Amniotic epithelial cell (primary cell): ENCODE measurements at places on chromosomes 6 and 20.

GRCh38 chr20:50368813-50369224 lies 141.4 kb upstream of the PTPN1 start:
- peak; percentile 69 for DNase-seq

DNA sequence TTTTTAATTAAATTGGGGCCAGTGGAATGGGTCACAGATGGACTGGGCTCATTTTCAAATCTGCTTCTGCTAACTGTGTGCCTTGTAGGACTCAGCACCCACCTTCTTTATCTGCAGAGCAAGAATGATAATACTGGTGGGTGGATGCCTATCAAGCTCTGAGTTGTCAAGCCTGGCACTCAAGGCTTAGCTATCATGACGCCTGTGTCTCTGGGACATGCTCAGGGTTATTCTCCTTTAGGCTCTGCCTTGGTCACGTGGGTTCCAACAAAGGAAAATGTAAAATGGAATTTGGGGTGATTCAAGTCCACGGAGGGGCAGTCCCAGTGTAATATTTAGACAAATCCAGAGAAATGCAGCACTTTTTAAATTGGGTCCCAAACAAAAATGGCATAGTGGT lies 202.3 kb downstream of the TSHZ2 start:
- no peak for DNase-seq

DNA sequence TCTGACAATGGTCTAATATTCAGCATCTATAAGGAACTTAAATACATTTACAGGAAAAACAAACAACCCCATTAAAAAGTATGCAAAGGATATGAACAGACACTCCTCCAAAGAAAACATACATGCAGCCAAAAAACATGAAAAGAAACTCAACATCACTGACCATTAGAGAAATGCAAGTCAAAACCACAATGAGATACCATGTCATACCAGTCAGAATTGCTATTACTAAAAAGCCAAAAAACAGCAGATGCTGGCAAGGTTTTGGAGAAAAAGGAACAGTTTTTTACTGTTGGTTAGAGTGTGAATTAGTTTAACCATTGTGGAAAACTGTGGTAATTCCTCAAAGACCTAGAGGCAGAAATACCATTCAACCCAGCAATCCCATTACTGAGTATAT lies 339.0 kb upstream of the ADGRB3 start:
- peak; percentile 1 for DNase-seq

- no peak for DNase-seq
Observed at GRCh38 chr20:9506964-9507369, 7.4 kb upstream of the LAMP5 start.

- no peak for DNase-seq
Observed at GRCh38 chr20:23019403-23019802, 15.7 kb upstream of the SSTR4 start.

- no peak for DNase-seq
Observed at GRCh38 chr6:165098165-165098564, 211.2 kb downstream of the C6orf118 start.

GRCh38 chr20:56788041-56788670 lies 159.1 kb downstream of the TFAP2C start:
- peak; percentile 98 for DNase-seq

DNA sequence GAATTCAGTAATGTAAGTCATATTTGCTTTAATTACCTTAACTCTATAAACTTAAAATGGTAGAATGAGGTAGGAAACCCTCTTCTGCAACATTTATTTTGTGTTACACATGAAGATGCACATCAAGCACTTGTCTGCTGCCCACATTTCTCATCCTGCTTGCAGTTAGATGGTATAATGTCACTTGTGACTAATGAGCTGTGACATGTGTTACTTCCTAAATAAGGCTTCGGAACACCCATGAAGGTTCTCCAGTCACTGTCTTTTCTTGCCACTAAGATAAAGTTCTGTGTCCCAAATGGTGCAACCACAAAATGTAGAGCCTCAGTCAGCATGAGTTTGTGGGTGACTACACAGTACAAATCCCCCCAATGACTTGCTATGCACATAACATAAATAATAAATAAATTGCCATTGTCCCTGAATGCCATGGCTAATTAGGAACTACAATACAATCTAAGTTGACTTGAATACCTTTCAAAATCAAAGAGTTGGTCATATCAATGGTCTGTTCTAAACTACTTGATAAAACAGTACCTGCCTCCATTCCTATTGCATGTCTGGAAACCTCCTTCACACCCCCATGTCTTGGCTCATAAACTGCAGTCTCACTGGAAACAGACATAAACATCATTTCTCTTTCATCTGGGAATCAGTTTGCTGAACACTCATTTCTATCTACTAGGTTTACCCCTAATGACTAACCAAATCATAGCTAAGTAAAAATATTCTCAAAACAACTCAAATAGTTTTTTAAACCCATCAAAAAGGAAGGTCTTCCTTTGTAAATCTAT lies 157.2 kb downstream of the PTPRK start:
- peak; percentile 43 for DNase-seq

- DNase-seq: peak; percentile 84
Observed at GRCh38 chr20:38275815-38276550, 15.4 kb upstream of the KIAA1755 start.

GRCh38 chr6:25174678-25175077 lies 104.5 kb upstream of the CARMIL1 start:
- DNase-seq: no peak

DNA sequence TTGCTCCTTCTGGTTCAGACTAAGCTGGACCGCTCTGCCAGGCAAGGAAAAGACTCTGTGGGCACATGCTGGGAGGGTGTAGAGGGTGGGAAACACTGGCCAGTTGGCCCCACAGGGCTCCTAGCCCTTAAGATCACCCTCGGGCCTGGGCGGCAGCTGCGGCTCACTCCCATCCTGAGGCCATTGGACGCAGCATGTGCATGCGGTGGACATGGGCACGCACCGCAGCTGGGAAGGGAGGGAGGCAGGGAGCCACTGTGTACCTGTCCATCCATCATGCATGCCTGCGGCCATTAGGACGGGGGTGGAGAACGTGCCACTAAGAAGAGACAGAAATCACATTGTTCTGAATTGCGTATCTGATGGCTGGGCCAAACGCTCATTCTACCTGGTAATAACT lies 140.1 kb upstream of the THBS2 start:
- DNase-seq: no peak

DNA sequence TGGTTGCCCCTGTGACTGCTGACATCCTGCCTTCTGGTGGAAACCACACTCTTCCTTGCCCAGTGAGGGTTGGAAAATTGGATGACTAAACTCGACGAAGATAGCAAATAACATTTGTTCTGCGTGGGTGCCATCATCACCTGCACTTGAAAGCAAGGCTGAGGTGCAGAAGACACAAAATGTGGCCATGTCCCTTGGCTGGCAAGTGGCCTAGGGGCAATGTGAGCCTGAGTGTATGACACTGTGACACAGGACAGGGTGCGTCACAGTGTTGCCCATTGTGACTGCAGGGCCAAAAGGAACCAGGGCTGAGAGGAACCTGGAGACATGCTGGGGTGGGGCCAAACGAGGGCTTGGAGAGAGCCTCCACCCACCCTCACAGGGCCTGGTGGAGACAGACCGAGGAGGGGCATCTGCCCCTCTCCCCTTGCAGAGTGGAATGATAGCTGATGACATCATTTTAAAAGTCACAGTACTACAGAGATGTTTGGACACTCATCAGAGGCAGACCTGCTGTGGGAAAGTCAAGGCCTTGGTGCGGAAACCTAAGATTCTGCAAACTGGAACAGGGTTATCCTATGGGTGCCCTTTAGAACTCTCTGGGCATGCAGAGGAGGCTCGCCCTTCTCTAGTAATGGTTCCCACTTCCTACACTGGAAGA lies 12.8 kb upstream of the HLA-F start:
- DNase-seq: no peak

GRCh38 chr20:59232618-59233017 lies 67.8 kb upstream of the EDN3 start:
- no peak for DNase-seq

- DNase-seq: no peak
Observed at GRCh38 chr6:40355532-40355931, 231.6 kb downstream of the LRFN2 start.

GRCh38 chr6:154615483-154616025 lies 105.1 kb upstream of the CNKSR3 start:
- DNase-seq: peak; percentile 89

DNA sequence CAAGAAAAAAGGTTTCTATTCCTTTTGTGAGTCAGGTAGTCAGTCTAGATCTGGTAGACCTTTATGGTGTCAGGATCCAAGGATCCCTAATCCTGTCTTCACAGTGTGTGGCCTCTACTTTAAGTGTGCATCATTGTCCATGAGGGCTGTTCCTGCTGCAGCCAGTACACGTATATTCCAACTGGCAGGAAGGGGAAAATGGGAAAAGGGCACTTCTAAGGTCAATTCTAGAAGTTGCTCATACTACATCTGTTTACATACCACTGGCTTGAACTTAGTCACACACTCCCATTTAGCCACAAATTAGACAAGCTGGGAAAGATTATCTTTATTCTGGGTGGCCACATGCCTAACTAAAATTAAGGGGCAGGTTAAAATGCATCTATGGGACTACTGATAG lies 9.7 kb upstream of the MMS22L start:
- peak; percentile 10 for DNase-seq

DNA sequence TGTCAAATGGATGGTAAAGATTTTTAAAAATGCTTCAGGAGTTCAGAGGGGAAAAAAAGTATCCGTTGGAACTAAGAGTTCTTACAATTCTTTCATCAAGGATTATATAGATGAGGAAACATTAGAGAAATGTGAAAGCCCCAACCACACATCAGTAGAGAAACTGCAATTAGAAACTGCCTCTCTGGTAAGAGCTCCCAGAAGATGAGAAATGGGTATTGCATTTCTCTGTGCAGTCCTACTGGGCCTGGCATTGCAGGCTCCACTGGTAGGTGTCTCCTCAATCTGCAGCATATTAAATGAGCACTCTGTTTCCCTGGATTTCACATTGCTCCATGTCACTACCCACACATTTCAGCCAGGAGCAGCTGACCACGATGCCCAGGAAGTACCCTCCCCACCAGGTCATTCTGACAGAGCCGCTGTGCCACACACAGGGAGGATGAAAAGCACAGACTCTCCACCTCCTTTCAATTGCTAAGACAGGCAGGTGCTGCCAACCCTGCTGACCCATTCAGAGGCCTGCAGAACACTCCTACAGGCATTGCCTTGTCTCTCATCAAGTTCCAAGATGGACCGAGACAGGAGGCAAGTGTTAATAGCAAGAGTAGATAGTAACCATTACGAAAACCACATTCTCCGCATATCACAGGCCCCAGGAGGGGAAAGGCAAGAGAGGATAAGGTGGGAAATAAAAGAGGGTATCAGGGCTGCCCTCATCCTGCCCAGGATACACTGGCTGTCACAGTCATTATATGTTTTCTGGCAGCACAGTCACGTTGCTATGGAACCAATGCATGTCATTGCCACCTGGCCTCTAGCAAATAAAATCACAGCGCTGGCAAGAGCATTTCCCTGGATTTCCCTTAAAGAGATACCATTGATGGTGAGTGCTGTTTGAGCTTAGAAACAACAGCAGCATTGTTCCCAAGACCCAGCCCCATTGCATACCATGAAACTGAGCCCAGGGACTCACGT lies 241.7 kb downstream of the ATXN1 start:
- no peak for DNase-seq

DNA sequence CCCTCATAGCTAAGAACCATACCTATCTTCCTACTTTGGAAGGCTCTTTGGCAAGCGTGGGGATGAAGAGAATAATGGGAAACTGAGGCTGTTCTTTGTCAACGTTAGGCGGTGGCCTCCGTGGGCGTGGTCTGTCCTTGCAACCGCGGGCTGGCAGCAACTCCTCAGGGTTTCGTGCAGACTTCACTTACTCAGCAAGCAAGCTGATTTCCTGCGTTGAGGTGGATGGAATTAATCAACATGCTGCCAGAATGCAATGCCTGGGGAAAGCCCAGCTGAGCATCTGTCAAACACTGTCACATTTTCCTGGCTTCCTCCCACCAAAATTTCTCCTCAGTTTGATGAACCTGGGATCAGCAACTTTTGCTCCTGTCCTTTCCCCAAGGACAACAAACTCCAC lies 9.2 kb upstream of the IL17F start:
- DNase-seq: no peak

DNA sequence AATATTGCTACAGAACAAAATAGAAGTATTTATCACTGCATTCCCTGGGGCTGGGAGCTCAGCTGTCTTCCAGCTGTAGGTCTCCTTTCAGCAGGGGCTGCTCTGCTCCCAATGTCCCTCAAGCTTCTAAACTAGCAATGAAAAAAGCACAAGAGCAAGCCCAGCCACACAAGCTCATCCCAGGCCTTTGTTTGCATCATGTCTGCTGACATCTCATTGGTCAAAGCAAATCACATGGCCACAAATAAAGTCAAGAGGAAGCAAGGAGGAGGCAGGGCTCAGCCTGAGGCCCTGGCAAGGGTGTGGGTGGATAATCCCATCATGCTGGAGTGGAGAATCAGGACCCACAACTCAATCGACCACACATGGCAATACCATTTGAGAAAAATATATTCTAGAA lies 2.2 kb upstream of the BFSP1 start:
- DNase-seq: peak; percentile 80

DNA sequence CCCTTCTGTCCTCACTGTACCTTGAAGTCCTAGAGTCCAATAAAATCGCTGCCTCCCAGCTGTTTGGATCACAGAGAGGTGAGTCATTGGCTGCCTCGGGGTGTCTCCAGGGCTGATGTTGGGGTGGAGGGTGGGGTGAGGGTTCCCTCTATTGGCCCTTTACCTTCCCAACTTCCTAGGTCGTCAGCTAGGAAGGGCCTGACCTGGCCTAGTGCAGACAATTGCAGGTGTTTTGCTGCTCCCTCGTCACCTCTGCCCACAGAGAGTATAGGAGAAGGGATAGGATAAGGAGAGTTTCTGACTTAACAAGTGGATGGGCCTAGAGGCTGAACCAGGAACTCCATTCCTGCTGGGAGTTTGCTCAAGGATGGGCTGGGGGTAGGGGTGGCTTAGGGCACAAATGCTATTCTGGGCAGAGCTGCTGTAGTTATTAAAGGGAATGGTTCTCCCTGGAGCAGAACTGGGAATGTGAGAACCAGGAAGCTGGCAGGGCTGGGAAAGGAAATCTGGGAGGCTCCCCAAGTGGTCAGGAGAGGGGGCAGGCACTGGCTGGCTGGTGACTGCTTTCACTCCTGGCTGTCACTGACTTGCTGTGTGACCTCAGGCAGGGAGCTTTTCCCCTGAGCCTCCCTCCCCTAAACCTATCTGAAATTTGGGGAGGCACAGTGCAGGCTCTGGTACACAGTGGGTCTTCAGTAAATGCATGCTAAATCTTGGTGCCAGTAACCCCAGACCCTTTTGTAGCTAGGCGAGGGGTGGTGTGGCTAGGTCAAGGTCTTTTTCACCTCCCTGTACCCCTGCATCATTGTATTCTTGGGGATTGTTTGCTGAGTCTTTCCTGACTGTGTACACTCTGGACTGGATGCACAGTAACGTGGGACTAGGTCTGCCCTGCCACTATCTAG lies 1.5 kb downstream of the TP53INP2 start:
- DNase-seq: peak; percentile 33
